AG10803 (cell line): ENCODE measurements at places on chromosomes 7 and 10.
A peak's percentile ranks its signal among the peaks of the same experiment; 100 is the strongest.

DNA sequence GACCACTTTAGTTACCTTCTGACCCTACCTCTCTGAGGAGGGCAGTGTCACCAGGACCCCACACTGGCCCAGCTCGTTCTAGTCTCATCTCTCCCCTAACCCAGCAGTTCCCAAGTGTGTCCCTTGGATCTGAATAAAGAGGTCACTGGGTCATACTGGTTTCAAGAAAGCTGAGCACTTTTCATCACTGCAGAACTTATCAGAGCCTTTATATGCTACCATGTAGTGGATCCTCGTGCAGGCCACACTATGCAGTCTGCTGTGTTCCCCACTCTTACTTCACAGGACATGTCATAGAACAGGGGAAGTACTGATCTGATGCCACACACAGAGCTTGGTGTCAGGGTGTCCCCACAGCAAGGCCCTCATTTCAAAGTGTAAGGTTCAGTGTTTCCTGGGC lies 113.8 kb downstream of the GFRA1 start:
- no peak for DNase-seq

DNA sequence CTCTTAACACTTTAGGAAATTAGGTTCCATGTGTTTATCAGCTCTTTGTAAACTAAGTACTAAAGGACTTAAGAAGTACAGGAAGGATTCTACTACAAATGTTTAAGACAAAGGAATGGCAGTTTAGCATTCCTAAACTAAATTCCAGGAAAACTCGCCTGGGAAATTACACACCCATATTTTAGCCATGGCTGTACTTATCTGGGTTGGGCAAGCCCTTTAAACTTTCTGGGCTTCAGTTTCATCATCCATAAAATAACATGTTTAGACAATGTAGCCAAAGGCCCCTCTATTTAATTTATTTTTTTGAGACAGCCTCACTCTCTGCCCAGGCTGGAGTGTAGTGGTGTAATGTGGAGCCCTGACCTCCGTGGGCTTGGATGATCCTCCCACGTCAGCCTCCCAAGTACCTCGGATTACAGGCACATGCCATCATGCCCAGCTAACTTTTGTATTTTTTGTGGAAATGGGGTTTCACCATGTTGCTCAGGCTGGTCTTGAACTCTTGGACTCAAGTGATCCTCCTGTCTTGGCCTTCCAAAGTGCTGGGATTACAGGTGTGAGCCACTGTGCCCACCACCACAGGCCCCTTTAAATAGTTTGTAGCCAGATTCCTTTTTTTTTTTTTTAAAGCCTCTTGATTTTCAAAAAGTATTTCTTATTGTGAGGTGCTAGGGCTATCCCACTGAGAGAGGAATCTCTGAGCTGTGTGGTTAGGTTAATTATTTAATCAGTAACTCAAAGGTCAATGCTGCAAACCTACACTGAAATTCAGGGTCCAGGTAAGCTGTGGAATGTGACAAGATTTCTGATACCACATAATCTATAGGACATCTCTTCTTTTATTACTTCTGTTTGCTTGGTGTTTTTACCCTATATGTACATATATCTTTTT lies 32.1 kb downstream of the TMEM60 start:
- peak; percentile 58 for DNase-seq

DNA sequence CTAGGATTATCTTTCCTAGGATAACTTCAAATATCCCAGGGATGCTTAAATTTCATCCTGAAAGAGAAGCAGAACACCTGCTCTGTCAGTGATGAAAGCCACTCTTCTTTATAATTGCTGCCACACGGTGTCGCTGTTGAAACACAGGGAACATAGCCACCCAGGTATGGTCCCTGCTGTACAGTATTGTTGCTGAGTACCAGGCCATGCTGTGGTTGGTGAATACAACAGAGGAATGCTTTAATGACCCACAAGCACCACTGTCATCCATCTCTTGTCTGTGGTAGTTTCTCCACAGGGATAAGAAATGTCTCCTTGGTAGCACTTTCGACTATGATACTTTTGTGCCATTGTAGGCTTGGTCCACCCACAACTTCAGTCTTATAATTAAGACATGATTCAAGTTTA lies 70.6 kb upstream of the STARD3NL start:
- peak; percentile 42 for DNase-seq

DNA sequence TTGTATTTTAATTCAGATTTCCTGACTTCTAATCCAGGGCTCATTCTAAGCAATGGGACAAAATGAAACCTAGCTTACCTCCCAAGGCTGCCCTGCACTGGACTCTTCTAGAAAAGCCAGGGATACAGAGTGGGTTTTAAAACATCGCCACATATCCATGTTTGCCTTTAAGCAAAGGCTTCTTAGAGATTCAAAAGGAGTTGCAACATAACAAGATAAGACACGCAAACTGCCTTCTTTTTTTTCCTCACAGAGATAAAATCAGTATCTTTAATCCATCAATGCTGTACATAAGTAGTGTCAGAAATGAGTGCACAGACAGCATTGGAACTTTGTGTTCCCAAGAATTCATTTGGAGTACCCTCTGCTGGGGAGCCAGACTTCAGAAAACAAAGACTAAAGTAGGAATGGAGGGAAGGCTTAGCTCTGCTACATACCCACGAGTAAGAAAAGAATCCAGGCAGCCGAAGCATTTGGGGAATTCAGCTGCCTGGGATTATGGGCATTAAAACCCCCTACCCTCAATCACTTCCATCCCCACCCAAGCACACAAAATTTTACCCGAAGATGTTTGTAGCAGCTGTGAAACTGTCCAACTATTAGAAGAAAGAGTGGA lies 427.8 kb downstream of the ARL4A start:
- no peak for DNase-seq

DNA sequence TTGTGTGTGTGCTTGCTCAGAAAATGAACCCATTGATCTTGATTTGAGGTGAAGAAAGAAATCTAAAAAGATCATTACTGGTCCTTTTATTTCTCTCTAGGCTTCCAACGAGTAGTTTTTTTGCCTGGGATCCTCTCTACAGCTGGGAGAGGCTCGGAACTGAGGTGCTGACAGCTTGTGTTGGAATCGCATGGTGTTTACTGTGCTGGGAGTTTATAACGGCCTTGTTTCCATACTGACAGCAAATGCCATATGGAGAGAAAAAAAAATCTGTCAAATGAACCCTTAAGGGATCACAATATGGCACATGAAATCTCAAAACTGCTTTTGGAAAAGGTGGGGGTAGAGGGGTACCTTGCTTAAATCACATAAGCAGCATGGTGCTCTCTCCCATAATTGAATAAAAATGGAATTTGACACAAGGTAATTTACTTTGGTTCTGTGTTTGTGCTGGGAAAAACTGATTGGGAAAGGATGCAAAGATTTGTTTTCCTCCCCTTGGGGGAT lies 165.0 kb downstream of the RGS10 start:
- DNase-seq, result no peak

DNA sequence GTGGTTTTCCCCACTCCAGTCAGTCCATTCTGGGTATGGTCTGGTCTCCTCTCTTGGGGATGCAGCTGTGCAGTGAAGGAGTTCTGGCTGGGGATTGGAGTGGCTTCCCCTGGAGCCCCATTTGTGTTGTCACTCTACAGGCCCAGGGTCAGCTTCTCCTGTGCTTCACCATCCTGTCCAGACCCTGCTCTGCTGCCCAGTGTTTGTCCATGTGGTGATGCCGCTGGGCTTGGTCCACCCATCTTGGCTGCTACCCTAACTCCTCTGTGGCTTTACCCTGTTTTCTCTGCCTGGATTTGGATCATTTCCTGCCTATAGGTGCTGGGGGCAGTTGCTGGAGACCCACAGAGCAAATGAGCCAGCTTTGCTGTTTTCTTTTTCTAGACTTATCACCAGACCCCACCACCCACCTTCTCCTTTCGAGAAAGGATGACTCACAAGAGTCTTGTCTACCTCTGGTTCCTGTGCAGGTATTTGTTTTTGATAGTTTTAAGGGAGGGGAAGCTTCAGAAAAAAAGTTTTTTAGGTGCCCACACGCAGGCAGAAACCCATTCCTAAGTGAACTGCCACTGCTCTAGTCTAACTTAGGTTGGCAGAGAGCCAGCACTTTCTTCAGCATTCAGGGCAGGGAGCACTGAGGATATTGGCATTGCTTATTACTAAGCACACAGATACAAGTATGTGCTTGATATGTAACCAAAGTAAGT lies 8.5 kb downstream of the ZDHHC16 start:
- no peak for DNase-seq

DNA sequence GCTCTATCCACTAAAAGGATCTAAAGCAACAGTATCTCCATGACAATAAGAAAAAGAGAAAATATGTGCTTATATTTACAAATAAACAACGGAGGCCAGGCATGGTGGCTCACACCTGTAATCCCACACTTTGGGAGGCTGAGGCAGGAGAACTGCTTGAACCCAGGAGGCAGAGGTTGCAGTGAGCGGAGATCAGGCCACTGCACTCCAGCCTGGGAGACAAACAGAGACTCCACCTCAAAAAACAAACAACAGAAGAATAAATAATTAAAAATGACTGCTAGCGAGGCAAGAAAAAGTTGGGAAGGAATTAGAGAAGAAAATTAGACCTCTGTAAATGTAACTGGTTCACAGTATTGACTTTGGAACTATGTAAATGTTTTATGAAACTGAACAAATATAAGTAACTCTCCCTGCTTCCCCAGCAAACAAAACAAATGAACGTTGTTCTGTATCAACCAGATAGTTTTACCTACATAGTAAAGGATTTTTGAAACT lies 17.1 kb downstream of the TRIM24 start:
- no peak for DNase-seq

DNA sequence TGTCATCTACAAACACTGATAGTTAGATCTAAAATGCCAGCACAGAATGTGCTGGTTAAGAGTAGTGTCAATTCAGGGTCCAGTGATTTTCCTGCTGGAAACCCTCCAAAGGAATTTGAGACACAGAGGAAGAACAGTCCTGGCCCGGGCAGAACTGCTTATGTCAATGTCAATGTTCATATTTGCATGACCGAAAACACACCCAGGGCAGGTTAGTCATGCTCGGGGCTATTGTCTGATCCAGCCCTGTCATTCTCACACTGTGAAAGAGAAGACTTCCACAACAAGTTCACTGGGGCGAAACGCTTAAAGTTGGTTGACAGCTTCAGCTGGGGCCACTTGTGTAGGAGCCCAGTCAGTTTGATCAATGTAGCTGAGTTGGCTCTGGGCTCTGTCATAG lies 139.3 kb downstream of the C1GALT1 start:
- no peak for DNase-seq

DNA sequence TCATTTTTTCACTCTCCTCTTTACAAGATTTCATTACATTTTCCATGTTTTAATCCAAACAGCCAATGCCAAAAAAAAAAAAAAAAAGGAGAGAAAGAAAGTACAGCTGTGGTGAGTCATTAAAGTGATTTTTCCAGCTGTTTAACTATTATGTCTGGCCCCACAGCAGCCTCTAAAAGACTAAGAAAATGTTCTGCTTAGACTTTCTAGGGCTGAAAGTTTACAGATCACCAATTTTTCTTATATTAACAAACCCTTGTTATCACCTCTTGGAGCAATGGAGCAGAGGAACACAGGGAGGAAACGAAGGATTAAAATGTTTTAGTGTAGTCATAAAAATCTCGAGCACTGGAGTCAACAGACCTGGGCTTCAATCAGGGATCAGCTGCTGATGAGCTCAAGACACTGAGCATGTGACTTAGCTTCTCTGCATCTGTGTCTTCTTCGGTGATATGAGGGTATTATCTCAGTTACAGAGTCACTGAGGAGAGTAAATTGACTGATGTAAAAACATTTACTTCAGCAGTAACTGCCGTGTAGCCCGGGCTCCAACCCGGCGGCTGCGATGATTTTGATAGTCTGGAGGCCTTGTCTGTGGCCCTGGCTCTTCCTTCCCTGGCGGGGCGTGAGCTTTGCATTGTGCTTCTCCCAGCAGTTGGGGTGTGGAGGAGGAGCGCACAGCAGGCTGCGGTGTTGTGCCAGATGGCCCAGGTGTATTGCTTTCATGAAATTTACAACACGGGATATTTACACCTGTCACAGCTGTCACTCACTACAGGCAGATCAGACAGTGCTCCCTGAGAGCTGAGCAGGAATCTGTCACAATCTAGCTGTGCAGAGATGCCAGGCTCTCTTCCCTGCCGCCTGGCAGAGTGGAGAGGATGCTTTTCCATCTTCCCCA lies 298.3 kb upstream of the FZD8 start:
- peak; percentile 15 for DNase-seq
